ENCODE measurements at places on chromosomes 1 and 21. TPM values are rescaled to one million over a fixed set of nuclear protein-coding genes. Genes with fewer than 3 reads are reported as not detected.

CACNA1E gene
- total RNA-seq, result not detected

- H3K4me3 ChIP-seq, result peak overlapping the region; percentile 47
- peak overlapping the region; percentile 99 for H3K27ac ChIP-seq
- peak; percentile 90 for DNase-seq
- H3K4me1 ChIP-seq, result peaks cover 83% of the 10 kb centered on the region
- H3K36me3 ChIP-seq, result no peaks in the 10 kb centered on the region
These were observed 141.8 kb downstream of the ZZZ3 start for GRCh38 chr1:77540501-77541161.

CAP1 gene
- total RNA-seq, result 560 TPM

GRCh38 chr1:164515711-164516331 is 43.2 kb upstream of the PBX1 start:
- H3K4me1 ChIP-seq, result no peaks in the 10 kb centered on the region
- H3K4me3 ChIP-seq, result no peak overlapping the region
- 0 out of 2 replicates have a peak, but pooled peaks cover 11% of the 10 kb centered on the region for H3K27me3 ChIP-seq
- no peak overlapping the region for H3K27ac ChIP-seq
- no peaks in the 10 kb centered on the region for H3K36me3 ChIP-seq

GRCh38 chr1:154937988-154938386 is 1.5 kb upstream of the PMVK start:
- H3K4me1 ChIP-seq, result peaks cover 14% of the 10 kb centered on the region
- H3K36me3 ChIP-seq, result no peaks in the 10 kb centered on the region
- DNase-seq, result no peak
- H3K27ac ChIP-seq, result peak overlapping the region; percentile 95

DNA sequence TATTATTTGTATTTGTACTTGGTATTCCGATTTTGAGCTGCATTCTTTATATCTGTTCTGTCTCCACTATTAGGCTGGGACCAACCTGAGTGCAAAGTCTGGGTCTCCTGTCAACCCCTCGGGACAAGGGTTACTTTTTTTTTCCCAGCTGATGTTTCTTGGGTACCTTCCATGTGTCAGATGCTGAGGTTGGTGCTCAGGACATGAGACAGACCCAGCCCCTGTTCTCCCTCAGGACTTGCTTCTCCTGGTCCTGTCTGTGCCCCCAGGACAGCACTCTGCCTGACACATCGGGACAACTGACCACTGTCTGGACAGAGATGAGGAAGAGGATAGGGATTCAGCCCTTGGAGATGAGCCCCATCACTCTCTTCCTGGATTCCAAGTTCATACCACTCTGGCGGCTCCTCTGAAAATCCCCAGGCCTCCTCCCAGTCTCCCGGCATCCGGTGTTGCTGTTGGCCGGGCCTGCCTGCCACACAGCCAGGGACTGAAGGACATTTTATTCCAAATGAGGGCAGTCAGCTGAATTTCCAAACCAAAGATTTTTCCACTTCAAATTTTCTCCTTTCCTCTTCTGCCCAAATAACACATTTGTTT is 55.6 kb upstream of the FMOD start:
- no peak overlapping the region for H3K4me3 ChIP-seq
- DNase-seq, result peak; percentile 40
- H3K36me3 ChIP-seq, result no peaks in the 10 kb centered on the region
- H3K27ac ChIP-seq, result no peak overlapping the region
- no peaks in the 10 kb centered on the region for H3K27me3 ChIP-seq

GRCh38 chr1:206687251-206687914 is 2.7 kb downstream of the MAPKAPK2 start:
- no peaks in the 10 kb centered on the region for H3K27me3 ChIP-seq
- H3K4me3 ChIP-seq, result peak overlapping the region; percentile 93
- no peak for DNase-seq
- no peaks in the 10 kb centered on the region for H3K36me3 ChIP-seq
